Muscle of back (tissue), 13 donors: ENCODE measurements at places on chromosomes 2 and 18. TPM values are rescaled to one million over a fixed set of nuclear protein-coding genes. Genes with fewer than 3 reads are reported as not detected.

Gene HYCC2
- polyA plus RNA-seq = 5.9 TPM

Gene ADRA2B
- 3.8 TPM for polyA plus RNA-seq

Gene FAM110C
- polyA plus RNA-seq = 3.2 TPM

Gene SIX3
- polyA plus RNA-seq = not detected

Gene TANC1
- 13.8 TPM for polyA plus RNA-seq

Gene RESP18
- not detected for polyA plus RNA-seq

Gene RPRM
- polyA plus RNA-seq = 3.0 TPM

Gene UGT1A8
- polyA plus RNA-seq = not detected

GRCh38 chr2:86397986-86398385, 43.2 kb upstream of the KDM3A start:
- DNase-seq = no peak

- DNase-seq = peak; percentile 3
Measured at GRCh38 chr18:52287151-52287550, 52.8 kb upstream of the DCC start.

GRCh38 chr2:176612736-176613135, 343.5 kb downstream of the MTX2 start:
- DNase-seq = no peak

DNA sequence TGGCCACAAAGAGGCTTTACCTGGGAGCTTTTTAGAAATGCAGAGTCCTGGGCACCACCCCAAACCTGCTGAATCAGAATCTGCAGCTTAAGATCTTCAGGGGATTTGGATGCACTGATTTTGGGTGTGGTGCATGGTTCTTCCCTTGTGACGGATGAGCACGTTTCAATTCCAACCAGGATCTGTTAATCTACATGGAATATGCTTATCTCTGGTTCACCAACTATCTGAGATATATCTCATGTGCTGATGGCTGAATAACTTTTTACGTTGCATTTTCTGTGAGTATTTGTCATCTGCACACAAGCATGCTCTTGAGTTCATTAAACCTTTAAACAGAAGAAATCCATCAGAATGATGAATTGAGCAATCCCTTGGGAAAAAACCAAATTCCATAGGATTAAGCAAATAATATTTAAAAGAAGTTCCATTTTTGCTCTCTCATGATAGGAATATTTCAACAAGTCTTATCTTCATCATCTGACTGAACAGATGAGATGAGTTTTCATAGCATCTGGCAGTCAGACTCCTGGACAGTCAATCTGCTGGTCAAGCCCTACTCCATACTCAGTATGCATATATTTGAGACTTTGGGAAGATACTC, 120.6 kb downstream of the PLB1 start:
- no peak for DNase-seq

- no peak for DNase-seq
Measured at GRCh38 chr2:195820867-195821565, 164.0 kb downstream of the SLC39A10 start.

GRCh38 chr2:45212953-45213635, 203.8 kb upstream of the SIX2 start:
- no peak for DNase-seq

DNA sequence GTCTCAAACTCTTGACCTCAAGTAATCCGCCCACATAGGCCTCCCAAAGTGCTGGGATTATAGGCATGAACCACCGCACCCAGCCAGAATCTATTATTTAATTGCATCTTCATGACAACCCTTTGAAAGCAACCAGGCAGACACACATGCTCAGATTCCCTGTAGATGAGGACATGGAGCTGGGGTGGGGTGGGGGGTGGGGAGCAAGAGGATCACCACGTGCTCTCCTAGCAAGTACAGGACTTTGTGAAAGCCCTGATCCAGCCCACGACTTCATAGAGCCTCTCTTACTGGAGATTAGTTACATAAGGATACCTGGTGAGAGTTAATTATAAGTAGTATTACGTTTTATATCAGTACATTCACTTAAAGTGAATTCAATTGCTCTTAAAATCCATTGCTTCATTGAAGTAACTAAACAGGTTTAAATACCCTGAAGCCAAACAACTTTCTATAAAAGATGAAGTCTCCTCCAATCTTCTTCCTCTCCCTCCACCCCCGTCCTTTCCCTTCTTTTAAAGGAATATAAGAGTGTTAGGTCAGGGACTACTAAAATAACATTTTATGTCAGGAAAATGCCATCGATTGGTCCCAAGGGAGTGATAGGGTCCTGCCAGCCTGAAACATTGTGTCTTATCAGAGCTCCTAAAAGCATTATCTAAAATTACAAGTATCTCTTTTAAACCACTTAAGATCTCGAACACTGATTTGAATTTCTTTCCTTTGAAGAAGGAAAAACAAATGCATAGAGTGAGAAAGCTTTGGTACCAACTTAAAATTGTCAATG, 123.9 kb downstream of the EPHA4 start:
- no peak for DNase-seq

- no peak for DNase-seq
Measured at GRCh38 chr2:165621086-165621560, 151.6 kb downstream of the CSRNP3 start.
